ENCODE measurements at places on chromosomes 6 and 20.

- DNase-seq, result peak; percentile 47
Measured at GRCh38 chr6:156427345-156427744, 349.8 kb upstream of the ARID1B start.

DNA sequence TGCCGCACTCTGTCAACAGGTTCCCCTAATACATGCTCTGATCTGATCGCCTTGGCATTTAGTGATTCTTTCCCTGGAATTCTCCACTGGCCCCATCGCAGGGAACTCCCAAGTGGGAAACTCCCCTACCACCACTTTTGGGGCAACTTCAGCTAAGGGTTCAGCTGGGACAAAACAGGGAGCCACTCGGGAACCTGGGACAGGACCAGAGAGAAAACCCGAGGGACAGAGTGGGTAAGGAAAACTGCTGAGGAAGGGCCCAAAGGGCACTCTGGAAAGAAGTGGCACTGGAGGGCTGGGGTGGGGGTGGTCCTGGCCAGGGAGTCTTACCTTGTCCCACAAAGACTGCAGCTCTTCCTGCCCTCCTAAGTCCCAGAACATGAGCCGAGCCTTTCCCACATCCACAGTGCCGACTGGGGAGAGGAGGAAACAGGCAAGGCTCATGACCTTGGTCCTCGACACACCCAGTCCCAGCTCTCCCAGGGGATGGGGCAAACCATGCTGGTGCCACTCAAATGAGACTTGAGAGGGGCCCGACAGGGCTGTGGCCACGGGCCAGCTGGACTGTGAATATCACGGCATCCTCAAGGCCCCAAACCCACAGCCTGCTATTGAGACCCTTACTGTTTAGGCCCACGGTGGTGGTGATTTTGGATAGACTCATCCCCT lies 1.6 kb downstream of the ARFRP1 start:
- DNase-seq, result no peak

- DNase-seq, result no peak
Measured at GRCh38 chr6:20068421-20068988, 143.8 kb downstream of the MBOAT1 start.

GRCh38 chr6:166754218-166755030 lies 127.4 kb upstream of the RPS6KA2 start:
- no peak for DNase-seq

DNA sequence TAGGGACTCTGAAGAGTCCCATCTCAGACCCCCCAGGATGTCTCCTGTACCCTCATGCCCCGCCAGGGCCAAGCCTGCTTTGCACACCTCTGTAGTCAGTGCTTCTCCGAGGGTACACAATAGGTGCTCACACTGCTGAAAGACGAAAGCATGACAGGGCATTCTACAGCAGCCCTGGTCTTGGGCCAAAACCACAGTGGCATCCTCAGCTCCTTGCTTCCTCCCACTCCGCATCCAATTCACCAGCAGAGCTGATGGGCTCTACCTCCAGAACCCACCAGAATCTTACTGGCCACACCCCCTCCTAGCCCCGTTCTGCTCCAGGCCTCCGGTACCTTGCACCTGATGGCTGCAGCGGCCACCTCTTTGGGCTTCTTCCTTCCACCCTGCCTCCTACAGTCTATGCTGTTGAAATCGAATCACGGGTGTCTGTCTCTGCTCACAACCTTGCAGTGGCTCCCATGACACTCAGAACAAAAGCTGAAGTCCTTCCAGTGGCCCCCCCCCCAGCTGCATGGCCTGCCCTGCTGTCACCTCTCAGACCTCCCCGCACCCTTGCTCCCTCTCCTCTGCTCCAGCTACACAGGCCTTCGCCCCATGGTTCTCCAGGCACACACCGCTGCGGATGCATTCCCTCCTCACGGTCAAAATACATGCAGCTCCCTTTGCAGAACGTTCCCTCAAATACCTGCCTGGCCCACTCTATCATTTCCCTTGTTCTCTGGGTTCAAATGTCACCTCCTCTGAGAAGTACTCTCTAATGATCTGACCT lies 1.2 kb downstream of the ANGPT4 start:
- no peak for DNase-seq

- no peak for DNase-seq
Measured at GRCh38 chr20:56839786-56840185, 210.7 kb downstream of the TFAP2C start.

- DNase-seq, result no peak
Measured at GRCh38 chr6:151998784-151999183, 191.3 kb downstream of the ESR1 start.

DNA sequence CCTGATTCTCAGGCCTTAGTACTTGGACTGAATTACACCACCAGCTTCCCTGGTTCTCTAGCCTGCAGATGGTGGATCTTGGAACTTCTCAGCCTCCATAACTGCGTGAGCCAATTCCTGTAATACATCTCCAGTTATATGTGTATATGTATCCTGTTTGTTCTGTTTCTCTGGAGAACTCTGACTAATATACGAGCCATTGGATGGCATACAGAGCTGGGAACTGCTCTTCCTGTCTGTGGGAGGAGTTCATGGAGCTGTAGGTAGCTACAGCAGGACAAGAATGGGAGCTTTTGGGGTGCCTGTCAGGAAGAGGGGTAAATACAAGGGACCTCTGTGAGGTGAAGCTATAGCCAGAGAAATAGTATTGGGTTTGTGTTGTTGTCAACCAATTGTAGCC lies 41.2 kb downstream of the TMEM14A start:
- no peak for DNase-seq

- DNase-seq, result no peak
Measured at GRCh38 chr20:2394411-2395055, 13.8 kb downstream of the TGM6 start.

GRCh38 chr6:34295721-34296120 lies 46.9 kb upstream of the SMIM29 start:
- DNase-seq, result no peak
